ENCODE measurements at places on chromosomes 4 and X.

- DNase-seq, result no peak
Observed at GRCh38 chrX:73812256-73812655, 249.3 kb downstream of the CHIC1 start.

DNA sequence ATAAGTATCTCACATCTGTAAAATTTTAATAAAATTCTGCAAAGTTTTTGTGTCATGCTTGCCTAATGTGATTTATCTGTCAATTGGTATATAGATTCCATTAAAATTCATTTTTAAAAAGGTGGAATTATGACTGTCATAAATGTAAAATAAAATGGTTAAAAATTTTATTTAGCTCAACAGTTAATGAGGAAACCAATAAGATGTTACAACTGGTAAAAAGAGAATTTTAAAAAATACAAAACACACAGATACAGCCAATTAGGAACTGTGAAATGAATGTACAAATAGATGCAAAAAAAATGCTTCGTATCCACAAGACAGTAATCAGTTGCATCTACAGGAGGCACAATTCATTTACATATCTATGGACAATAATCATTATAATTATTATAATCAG, 297.6 kb downstream of the IL1RAPL1 start:
- no peak for DNase-seq

GRCh38 chr4:83589279-83589678, 53.4 kb downstream of the GPAT3 start:
- no peak for DNase-seq

DNA sequence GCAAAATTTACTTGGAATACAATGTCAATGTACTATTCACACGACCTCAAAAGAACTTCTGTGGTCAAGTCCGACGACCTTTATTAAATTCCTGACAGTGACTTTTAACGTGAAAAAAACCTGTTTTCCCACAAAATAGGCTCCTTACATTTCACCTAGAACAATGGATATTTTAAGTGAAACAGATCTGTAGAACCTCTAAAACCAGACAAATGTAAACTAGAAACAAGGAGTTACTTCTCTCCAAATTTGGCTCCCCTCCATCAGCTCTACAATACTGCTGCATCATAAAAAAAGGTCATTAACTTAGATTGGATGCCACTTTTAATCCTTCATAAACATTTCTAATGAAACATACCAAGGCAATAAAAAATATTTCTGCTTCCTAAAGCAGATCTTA, 1.2 kb downstream of the NEK1 start:
- DNase-seq, result no peak

DNA sequence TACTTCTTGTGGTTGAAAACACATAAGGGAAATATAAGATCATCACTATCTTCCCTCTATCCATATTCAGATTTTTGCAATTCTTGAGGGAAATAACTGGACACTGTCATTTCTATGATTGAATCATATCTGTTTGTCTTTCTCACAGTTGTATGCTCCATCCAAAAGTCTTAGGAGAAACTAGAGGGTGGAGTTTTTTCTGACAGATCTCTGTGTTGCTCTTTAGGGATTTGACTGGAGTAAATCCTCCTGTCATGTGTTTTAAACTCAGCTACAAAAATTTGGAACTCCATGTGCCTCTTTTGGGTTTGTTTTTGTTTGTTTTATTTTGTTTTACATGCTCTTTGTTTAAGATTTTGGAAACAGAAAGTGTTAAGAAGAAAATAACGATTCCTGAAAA, 136.5 kb downstream of the SPATA18 start:
- DNase-seq, result no peak

GRCh38 chr4:113901994-113902787, 77.3 kb downstream of the ARSJ start:
- DNase-seq, result peak; percentile 76

DNA sequence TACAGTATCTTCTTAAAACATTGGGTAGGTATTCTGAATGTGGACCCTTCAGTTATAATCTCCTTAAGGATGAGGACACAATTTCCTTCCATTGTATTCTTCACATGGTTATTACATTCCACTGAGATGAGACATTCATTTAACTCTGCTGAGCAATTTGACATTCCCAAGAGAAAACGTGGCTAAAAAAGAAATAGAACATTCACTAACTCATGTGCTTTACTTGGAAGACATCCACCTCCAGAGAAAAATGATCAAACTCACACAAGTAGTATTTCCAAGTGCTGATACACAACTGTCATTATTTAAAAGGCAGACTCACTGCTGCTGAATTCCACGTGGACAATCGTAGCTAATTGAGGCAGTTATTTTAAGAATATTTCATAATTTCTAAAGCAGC, 227.9 kb upstream of the ANKRD50 start:
- DNase-seq, result no peak

DNA sequence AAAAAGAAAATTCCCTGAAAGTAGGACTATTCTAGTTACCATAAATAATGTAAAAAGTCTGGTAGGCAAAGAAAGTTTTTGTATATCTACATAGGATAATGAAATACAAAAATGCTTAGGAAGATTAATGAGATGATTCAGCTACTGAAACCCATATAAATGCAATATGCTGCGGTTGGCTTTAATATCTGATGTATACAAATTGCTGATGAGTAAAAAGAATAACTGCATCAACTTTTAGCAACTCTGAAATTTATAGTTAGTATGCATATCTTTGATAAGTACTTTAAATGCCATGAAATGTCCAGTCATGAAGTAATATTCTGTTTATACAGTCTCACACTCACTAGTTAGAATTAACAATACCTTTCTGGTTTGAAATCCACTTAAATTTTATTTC, 404.8 kb downstream of the TLL1 start:
- no peak for DNase-seq

GRCh38 chr4:21366312-21366711, 582.3 kb downstream of the KCNIP4 start:
- DNase-seq, result no peak

DNA sequence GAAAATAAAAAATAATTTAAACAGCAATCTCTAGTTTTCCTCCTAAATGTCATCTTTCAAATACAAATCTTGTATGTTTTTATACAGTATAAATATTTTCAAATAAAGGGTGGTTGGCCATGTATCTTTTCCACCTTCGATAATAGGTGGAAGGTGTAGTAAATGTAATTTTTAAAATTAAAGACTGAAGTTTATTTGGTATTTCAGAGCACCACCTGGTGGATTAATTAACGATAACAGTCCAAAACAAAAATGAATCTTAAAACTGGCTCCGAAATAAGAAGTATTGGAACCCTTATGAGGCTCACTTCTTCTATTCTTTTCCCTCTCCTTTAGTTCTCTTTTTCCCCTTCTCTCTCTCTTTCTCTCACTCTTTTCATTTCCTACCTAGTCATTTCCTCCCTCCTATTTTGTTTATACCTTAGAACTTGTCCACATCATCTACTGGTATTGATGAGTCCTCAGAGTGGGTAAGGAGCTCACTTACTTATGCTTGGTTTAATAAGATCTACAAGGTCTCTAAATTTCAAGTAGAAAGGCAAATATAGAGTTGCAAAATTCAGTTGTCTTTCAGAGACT, 82.9 kb upstream of the EXOC1L start:
- DNase-seq, result no peak

- DNase-seq, result no peak
Observed at GRCh38 chr4:72375073-72375736, 193.8 kb downstream of the ADAMTS3 start.

- no peak for DNase-seq
Observed at GRCh38 chr4:181278941-181279340, 964.3 kb upstream of the TENM3 start.
